ENCODE measurements at places on chromosomes 6 and 20.

DNA sequence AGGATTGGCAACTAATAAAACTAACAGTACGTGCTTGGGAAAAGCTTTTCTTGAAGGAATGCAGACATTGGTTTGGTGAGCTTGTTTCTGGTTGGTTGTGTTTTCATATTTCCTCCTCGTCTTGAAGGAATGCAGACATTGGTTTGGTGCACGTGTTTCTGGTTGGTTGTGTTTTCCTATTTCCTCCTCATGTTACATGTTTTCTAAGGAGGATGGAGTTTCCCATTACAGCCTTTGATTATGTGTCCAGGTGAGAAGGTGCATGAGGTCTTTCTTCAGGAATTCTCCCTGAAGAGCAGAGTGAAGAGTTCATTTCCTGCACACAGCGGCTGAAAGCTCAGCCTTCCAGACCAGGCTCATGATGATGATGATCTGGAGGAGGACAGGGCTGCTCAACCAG, 190.6 kb downstream of the SMOC2 start:
- DNase-seq = no peak

GRCh38 chr20:20167698-20168097, 115.4 kb downstream of the CFAP61 start:
- no peak for DNase-seq

DNA sequence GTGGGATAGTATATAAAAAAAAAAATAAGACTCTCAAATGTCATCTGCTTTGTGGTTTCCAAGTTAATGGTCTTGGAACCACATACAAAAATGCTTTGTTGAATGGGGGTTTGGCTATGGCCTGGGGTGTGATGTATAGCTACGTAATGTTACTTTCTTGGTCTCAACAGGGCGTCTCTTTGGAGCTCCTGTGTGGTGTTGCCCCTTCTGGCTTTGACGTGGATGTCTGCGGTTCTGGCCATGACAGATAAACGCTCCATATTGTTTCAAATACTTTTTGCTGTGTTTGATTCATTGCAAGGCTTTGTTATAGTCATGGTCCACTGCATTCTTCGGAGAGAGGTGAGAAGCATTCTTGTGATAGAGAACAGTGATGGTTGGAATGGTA, 457.7 kb downstream of the LMBRD1 start:
- no peak for DNase-seq

- peak; percentile 46 for DNase-seq
These were observed 44.0 kb downstream of the EFCAB8 start for GRCh38 chr20:32902456-32903420.
